ENCODE measurements at places on chromosomes 6 and 20. TPM values are rescaled to one million over a fixed set of nuclear protein-coding genes. Genes with fewer than 3 reads are reported as not detected.

Gene CSNK2B
- total RNA-seq, result 307 TPM

DNA sequence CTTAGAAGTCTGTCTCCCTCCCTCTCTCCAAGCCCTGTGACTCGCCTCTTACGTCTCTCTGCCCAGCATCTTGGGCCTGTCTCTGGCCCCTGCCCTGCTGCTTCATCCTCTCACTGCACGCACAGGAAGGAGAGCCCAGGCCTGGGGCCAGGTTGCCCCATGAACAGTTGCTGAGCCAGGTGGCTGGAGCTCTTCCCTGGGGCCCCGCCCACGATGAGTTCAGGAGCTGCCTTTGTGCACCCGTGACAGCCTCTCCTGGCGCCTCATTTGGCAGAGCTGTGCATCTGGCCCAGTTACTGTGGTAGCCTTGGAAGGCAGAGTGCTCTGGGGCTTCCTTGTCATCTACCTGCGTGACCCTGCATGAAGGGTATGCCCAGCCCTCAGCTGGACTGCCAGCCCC is 44.5 kb downstream of the SLC52A3 start:
- peaks cover 27% of the 10 kb centered on the region for H3K27me3 ChIP-seq
- no peaks in the 10 kb centered on the region for H3K36me3 ChIP-seq
- no peak overlapping the region for H3K27ac ChIP-seq
- DNase-seq, result no peak

Gene THBD
- total RNA-seq, result not detected

Gene VNN1
- total RNA-seq, result not detected

GRCh38 chr20:49136817-49137571 is 51.1 kb downstream of the STAU1 start:
- no peak overlapping the region for H3K27ac ChIP-seq
- peaks cover 6% of the 10 kb centered on the region for H3K4me1 ChIP-seq
- DNase-seq, result no peak
- H3K4me3 ChIP-seq, result no peak overlapping the region

GRCh38 chr6:41488433-41489119 is 57.6 kb upstream of the FOXP4 start:
- peaks cover 18% of the 10 kb centered on the region for H3K27me3 ChIP-seq
- no peak for DNase-seq
- no peaks in the 10 kb centered on the region for H3K4me1 ChIP-seq
- no peak overlapping the region for H3K27ac ChIP-seq

DNA sequence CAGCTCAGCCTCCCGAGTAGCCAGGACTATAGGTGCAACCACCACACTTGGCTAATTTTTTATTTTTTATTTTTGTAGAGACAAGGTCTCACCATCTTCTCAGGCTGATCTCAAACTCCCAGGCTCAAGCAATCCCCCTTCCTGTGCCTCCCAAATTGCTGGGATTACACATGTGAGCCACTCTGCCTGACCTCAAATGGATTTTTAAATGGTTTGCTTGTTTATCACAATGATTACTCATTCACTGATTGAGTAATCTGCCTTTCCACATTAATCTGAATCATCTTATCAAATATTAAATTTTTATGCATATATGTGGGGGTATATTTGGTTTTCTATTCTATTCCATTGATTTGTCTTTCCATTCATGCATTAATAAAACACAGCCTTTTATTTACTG is 9.4 kb upstream of the KHDC1L start:
- H3K27ac ChIP-seq, result no peak overlapping the region
- H3K27me3 ChIP-seq, result no peaks in the 10 kb centered on the region
- H3K36me3 ChIP-seq, result no peaks in the 10 kb centered on the region
- DNase-seq, result no peak
- H3K4me3 ChIP-seq, result no peak overlapping the region

DNA sequence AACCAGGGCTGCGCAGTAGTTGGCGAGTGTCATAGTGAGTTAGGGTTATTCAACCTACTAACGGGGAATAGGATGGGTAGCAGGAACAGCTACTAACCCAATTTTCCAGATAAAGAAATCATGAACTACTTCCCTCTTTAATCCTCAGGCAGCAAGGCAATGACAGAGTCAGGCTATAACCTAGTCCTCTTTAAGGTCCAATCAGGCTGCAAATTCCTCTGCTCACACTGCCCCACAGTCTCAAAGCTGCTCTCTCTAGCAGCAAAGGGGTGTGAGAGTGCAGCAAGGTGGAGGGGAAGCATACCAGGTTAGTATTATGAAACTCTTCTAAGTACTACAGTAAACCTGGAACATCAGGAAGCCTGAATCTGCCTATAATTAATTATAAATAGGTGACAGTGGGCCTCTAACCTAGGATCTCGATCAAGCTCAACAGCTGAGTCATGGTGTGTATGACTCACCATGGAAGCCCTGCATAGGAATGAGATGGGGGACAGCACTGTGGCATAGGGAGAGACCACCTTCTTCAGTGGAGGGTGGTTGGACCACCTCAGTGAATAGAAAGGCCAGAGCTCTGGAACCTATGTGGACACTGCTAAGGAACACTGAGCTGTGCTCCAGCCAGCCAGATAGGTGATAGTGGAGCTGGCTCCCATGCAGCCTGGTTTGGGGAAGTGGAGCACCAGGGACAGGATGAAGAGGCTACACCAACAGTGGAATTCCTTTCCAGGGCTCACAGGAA is 7.9 kb downstream of the PEX6 start:
- peaks cover 33% of the 10 kb centered on the region for H3K4me1 ChIP-seq
- peaks cover 25% of the 10 kb centered on the region for H3K36me3 ChIP-seq
- no peak overlapping the region for H3K4me3 ChIP-seq
- no peaks in the 10 kb centered on the region for H3K27me3 ChIP-seq

Gene HCK
- total RNA-seq, result not detected

- no peak for DNase-seq
- H3K4me1 ChIP-seq, result no peaks in the 10 kb centered on the region
- peaks cover 21% of the 10 kb centered on the region for H3K27me3 ChIP-seq
- no peak overlapping the region for H3K4me3 ChIP-seq
These were observed 151.9 kb downstream of the CFAP61 start for GRCh38 chr20:20204256-20204655.

Gene PKIB
- 0.52 TPM for total RNA-seq

- peaks cover 3% of the 10 kb centered on the region for H3K27me3 ChIP-seq
- H3K27ac ChIP-seq, result no peak overlapping the region
- DNase-seq, result no peak
These were observed 278.7 kb upstream of the PRND start for GRCh38 chr20:4443016-4443415.

DNA sequence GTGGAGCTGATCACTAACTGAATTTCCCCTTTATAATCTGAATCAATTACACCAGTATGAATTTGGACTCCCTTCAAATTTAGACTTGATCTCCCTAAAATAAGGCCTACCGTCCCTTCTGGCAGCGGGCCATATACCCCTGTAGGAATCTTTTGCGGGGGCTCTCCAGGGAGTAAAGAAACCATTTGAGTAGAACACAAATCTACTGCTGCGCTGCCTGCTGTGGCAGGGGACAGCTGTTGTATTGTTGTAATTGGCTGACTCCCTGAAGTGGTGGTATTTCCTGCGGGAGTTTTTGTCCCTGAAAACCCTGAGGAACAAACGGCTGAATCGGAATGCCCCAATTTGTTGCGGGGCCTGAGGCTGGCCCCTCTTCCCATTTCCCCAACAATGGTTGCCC is 16.0 kb upstream of the PTCRA start:
- no peaks in the 10 kb centered on the region for H3K36me3 ChIP-seq
- DNase-seq, result no peak
- no peak overlapping the region for H3K4me3 ChIP-seq

- peaks cover 11% of the 10 kb centered on the region for H3K27me3 ChIP-seq
- no peak for DNase-seq
- no peak overlapping the region for H3K4me3 ChIP-seq
- H3K27ac ChIP-seq, result no peak overlapping the region
- no peaks in the 10 kb centered on the region for H3K36me3 ChIP-seq
- no peaks in the 10 kb centered on the region for H3K4me1 ChIP-seq
These were observed 481.3 kb upstream of the CITED2 start for GRCh38 chr6:139855671-139856311.

GRCh38 chr6:31720196-31720770 is 1.3 kb downstream of the LY6G6C start:
- H3K4me1 ChIP-seq, result no peaks in the 10 kb centered on the region
- no peak overlapping the region for H3K4me3 ChIP-seq
- no peaks in the 10 kb centered on the region for H3K36me3 ChIP-seq
- DNase-seq, result no peak
